ENCODE measurements at places on chromosomes 2 and 18.
A peak's percentile ranks its signal among the peaks of the same experiment; 100 is the strongest.

GRCh38 chr18:75157381-75157780 is 51.6 kb downstream of the PTGR3 start:
- no peak for DNase-seq

GRCh38 chr2:163246135-163246534 is 407.6 kb upstream of the KCNH7 start:
- no peak for DNase-seq

- DNase-seq: no peak
These were observed 3.8 kb downstream of the MRPL30 start for GRCh38 chr2:99184811-99185210.

- no peak for DNase-seq
These were observed 63.7 kb upstream of the DAPL1 start for GRCh38 chr2:158731386-158731785.

DNA sequence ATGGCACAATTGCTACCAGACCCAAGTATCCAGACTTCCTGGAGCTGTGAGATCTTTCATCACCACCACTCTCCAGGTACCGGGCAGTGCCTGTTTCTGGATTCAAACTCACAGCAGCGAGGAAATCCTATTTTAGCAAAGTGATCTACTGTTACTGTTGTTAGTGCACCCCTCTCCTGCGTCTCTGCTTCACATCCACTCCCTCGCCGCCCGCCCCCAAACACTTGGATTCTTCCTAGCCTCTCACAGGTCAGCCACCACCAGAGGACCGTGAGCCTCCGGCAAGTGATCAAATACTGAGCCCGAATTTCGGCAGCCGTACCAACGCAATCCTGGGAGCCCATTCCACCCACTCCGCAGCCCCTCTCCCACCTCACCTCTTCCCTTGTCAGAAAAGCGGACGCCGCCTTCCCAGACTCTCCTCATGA is 519 bp downstream of the METTL4 start:
- DNase-seq: peak; percentile 29

DNA sequence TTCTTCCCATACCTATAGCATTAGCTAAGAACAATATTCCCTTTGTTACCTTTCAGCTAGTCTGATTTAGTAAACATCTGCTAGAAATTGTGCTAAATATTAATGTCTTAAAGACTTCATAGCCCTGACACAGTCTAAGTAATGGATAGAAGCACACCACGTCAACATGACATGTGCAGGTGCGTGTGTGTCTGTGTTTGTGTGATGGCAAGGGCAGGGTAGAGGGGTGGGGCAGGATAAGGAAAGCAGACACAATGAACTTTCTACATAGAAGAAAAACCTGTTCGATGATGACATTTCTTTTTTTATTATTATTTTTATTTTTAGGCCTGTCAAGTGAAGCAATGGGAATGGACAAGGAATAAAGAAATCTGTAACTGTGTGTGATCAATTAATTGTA is 223.3 kb downstream of the NOL4 start:
- no peak for DNase-seq

DNA sequence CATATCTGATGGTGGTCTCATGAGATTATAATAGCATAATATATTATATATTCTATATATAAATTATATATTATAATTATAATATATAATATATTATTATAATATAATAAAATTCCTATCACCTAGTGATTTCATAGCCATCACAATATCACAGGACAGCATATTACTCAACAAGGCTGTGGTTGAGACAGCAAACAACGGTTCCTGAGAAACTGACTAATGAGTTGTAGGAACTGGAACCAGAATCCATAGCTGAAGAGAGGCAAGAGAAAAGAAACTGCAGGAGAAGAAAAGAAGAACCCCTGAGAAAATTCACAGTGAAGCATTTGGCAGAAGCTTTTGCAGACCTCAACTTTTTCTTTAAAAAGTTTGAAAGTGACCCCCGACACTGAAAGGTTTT is 84.0 kb downstream of the BCL2L11 start:
- no peak for DNase-seq

- DNase-seq: no peak
These were observed 147.7 kb downstream of the WDPCP start for GRCh38 chr2:63440612-63441011.

- no peak for DNase-seq
These were observed 207.2 kb downstream of the GBX2 start for GRCh38 chr2:235960716-235961640.

DNA sequence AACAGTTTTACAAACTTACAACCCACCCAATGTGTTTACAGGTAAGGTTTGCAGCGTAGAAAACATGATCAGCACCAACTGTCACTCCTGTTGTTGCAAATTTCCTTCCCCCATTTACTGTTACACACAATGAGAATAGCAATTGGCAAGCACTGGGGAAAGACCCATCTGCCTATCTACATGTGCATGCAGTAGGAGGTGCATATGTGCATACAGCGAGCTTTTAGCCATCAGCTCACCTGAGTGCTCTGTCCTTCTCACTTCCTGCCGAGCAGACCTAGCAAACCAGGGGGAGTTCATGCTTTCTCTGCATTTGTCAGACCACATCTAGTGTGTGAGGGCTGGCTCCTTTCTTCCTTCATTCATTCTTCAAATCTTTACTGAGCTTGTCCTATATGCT is 49.9 kb upstream of the ARL4C start:
- no peak for DNase-seq

- no peak for DNase-seq
These were observed 78.2 kb upstream of the MGAT4A start for GRCh38 chr2:98809116-98809515.

GRCh38 chr18:8359481-8359880 is 249.8 kb upstream of the RAB12 start:
- no peak for DNase-seq

GRCh38 chr2:57536535-57537231 is 509.9 kb upstream of the VRK2 start:
- DNase-seq: no peak

DNA sequence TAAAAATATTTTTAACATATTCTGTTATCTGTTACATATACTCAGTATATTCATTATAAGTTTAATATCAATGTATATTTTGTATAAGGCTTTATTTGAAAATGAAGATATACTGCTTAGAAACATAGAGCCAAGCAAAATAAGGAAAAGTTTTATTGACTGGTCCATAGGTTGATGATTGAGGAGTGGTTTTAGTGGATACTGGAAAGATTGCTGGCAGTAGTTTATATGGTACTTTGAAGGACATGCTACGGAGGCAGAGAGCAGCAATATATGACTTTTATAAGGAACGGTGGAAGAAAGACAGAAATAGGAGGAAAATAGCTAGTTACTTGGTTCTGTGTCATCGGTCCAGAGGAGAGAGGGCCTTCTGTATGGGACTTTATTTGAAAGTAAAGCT is 92.4 kb downstream of the ZNF236 start:
- DNase-seq: no peak

DNA sequence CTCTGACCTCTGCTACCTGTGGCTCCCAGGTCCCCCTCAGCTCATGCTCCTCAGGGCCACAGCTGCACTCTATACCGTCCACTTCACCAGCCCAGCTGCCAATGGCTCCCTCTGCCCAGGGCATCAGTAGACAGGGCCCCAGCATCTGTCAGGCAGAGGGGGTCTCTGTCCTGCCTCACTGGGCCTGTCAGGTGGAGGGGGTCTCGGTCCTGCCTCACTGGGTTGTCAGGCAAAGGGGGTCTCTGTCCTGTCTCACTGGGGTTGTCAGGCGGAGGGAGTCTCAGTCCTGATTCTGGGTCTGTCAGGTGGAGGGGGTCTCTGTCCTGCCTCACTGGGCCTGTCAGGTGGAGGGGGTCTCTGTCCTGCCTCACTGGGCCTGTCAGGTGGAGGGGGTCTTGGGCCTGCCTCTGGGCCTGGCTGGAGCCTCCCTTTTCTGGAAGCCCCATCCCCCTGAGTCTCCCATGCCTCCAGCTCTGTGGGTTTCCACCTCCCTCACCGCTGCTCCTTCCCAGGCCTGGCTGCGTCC is 19.9 kb downstream of the SNORC start:
- DNase-seq: no peak

- no peak for DNase-seq
These were observed 145.2 kb downstream of the MGAT5 start for GRCh38 chr2:134399096-134399495.

GRCh38 chr18:79868811-79869541 is 71.2 kb downstream of the KCNG2 start:
- no peak for DNase-seq

DNA sequence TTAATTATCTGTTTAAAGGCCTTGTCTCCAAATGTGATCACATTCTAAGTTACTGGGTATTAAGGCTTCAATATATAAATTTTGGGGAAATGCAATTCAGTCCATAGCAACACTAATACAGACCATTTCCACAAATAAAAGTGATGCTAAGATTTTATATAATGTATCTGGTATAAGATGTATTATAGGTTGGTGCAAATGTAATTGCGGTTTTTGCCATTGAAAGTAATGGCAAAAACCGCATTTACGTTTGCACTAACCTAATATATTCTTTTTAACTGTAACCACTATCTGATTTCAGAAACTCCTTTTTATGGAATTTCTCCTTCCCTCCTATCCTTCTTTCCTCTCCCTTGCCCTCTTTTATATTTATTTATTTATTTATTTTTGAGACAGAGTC is 1020.6 kb downstream of the BCL11A start:
- DNase-seq: no peak

GRCh38 chr18:62991959-62992358 is 276.6 kb downstream of the PHLPP1 start:
- no peak for DNase-seq

- no peak for DNase-seq
These were observed 354.3 kb downstream of the IRS1 start for GRCh38 chr2:226445216-226445861.

DNA sequence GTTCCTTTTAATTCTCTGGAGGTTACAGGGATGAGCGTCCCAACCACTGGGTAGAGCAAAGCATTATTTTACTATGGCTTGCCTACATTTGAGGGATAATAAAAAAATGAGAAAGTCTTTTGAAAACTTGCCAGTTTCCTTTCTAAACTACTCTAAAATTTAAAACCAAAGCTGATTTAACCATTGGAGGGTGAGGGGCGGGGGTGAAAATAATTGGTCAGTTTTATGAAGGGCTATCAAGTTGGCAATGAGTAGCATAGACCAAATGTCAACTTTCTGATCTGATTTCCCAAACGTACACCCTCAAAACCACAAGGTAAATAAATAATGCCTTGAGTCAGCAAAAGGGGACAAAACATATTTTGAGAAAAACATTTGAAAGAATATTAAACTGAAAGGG is 85.7 kb upstream of the STK17B start:
- no peak for DNase-seq

DNA sequence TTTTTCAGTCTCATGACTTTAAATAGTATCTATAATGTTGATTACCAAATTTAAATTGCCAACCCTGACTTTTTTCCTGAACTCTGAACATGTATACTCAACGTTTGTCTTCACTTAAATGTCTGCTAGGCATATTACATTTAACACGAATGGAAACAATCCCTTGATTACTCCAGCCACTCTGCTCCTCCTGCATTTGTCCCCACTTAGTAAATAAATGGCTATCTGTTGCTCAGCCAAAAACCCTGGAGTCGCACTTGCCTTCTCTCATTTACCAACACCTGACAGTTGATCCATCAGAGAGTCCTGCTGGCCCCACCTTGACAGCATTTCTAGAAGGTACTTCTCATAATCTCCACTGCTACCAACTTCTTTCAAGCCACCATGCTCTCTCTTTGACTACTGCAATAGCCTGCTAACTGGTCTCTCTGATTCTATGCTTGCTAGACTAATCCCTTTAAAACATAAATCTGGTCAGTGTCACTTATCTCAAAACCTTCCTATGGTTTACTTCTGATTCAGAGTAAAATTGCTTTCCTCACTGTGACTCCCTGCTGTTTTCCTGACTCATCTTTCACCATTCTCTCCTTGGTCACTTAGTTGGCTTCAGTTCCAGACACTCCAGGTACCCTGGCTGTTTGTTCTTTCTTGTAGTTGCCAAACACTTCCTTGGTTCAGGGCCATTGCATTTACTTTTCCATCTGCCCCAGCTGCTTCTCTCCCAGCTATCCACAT is 31.9 kb downstream of the SPAG16 start:
- DNase-seq: peak; percentile 20

GRCh38 chr2:77270433-77270832 is 251.7 kb downstream of the LRRTM4 start:
- DNase-seq: no peak

GRCh38 chr2:108612514-108613183 is 78.4 kb downstream of the LIMS1 start:
- DNase-seq: no peak

- peak; percentile 53 for DNase-seq
These were observed at the start of gene FBXO36 for GRCh38 chr2:229922449-229923386. FBXO36 (plus strand) TSS chr2:229922503; CDS start chr2:229922514, 11 bp downstream.

GRCh38 chr2:172510088-172510487 is 45.8 kb upstream of the PDK1 start:
- DNase-seq: no peak

DNA sequence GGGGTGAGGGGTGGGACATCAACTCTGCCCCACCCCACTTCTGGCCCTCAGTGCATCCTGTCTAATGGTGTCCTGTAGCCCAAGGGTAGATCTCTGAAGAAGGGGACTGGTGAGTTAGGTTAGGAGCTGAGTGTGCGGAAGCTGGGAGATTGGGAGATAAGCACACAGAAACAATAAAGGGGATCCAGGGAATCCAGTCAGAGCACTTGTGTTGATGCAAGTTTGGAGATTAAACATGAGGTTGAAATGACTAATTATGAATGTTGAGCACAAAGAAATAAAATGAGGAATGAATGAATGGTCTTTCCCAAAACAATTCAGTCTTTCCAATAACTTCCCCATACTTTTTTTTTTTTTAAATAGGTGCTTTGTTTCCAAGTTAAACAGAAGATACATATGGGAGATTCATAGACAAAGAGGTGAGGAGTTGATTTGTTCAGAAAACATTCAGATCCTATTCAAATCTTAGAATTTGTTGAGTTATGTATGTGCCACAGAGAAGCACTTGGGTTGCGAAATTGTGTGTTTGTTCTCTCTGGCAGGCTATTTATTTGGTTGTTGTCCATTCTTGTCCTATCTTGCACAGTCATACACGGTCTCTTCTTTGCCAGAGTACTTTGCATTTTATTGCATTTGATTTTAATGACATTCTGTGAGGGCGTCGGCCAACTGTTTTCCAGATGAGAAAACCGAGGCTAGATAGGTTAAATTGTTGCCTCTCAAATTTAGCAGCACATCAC is 31.6 kb upstream of the NABP1 start:
- DNase-seq: no peak

Data from skeletal muscle cell (primary cell).